Smooth muscle cell of the brain vasculature (primary cell): ENCODE measurements at places on chromosomes 5 and 9.

DNA sequence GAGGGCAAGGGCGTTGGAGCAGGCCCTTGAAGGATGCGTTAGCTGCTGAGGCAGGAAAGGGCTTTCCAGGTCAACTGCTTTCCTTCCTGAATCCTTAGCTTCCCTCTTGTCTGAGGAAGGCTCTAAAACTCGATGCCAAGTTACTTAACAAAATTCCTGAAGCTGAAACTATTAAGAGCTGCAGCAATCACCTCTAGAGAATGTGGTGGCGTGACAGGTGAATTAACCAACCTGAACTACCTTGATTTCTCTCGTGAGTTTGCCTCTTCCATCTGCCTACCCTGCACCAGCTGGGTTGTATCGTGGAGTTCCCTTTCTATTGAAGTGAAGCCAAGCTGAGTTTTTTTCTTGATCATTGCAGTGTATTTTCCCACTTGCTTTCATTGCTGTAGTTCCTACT is 96.1 kb downstream of the PDE8B start:
- no peak for DNase-seq

DNA sequence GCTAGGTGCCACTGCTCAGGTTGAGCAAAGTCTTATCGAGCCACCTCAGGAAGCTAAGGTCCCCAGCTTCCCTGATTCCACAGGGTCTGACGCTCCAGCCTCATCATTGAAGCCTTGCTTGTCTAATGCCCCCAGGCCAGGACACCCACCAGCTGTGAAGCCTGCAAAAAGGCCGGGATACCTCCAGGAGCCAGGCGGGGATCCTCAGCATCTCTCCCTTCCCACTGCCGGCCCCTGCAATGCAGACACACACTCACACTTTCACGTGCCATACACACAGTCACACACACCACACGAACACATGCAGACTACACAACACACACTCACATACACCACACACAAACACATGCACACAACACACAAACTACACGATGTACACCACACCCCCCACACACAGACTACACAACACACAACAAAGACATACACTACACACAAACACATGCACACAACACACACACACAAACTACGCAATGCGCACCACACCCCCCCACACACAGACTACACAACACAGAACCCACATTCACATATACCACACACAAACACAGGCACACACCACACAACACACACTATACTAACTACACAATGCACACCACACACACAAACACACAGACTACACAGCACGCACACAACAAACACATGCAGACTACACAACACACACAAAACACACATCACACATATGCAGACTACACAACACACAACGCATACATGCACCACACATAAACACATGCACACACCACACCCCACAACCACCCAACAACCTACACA is 17.8 kb upstream of the S1PR3 start:
- DNase-seq: no peak

DNA sequence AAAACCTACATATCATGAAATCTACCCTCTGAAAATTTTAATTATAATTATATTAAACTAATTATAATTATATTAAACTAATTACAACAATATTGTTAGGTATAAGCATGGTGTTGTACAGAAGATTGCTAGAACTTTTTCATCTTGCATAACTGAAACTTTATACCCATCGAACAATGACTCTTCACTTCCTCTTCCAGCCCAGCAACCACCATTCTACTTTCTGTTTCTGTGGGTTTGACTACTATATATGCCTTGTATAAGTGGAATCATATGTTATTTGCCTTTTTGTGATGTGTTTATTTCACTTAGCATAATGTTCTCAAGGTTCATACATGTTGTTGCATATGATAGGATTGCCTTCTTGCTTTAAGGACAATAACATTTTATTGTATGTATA is 274.2 kb upstream of the CCNH start:
- no peak for DNase-seq

GRCh38 chr9:81868145-81868544 is 60.1 kb upstream of the SPATA31D4 start:
- DNase-seq: no peak

GRCh38 chr9:13361076-13361475 is 81.6 kb upstream of the MPDZ start:
- DNase-seq: no peak

DNA sequence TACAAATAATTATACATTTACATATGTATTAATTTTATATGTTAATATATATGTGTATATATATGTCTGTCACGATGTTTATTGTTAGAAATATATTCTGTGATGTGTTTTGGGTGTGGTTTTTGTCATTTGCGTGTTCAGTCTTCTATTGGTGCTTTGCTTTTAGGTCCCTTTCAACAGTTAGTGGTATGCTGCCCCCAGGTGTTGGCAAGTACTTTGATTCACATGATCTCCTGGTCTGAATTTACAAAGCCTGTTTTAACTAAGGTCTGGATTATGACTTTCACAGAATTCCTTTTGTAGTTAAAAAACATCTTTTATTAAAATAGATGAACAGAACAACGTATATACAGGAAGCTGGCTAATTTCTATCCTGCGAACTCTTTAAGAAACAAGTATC is 271.5 kb downstream of the CCDC171 start:
- DNase-seq: peak; percentile 35
